Stimulated activated memory B cell treated with anti-CD40 and anti-IgM and Interleukin-4, amounts not matched to agents 10 μg/mL and 1 μg/mL and 100 μg/mL, for 72 hours (primary cell): ENCODE measurements at places on chromosomes 11 and 22.

DNA sequence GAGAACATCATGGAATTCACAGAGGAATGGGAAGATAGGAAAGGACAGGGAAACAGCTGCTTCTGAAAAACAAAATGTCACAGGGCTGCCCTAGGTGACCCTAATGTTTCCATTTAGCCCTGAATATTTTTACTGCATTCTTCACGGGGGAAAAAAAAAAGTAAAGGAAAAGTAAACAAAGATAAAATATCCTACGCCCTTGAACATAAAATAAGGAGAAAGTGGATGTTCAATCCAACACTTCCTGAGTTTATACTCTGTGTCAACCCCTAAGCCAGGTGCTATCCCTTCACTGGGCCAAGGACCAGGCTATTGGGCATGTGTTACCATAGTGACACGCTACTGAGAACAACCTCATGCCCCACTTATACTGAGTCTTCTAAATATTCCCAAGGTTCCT, 84.7 kb downstream of the FAM76B start:
- no peak for ATAC-seq

- ATAC-seq, result no peak
These were observed 38.5 kb upstream of the NAV2 start for GRCh38 chr11:19673924-19674729.

DNA sequence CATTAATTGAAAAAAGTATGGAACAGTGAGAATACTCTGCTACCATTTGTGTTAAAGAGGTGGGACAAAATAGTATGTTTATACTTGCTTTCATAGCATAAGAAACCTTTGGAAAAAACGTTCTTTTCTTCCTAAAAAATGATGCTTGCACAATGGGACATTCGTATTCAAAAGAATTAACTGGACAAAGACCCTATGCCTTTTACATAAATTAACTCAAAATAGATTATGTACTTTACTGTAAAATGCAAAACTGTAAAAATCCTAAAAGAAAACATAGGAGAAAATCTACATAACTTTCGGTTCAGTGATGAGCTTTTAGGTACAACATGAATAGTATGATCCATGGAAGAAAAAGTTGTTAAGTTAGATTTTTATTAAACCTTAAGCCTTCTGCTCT, 166.2 kb downstream of the NELL1 start:
- no peak for ATAC-seq

DNA sequence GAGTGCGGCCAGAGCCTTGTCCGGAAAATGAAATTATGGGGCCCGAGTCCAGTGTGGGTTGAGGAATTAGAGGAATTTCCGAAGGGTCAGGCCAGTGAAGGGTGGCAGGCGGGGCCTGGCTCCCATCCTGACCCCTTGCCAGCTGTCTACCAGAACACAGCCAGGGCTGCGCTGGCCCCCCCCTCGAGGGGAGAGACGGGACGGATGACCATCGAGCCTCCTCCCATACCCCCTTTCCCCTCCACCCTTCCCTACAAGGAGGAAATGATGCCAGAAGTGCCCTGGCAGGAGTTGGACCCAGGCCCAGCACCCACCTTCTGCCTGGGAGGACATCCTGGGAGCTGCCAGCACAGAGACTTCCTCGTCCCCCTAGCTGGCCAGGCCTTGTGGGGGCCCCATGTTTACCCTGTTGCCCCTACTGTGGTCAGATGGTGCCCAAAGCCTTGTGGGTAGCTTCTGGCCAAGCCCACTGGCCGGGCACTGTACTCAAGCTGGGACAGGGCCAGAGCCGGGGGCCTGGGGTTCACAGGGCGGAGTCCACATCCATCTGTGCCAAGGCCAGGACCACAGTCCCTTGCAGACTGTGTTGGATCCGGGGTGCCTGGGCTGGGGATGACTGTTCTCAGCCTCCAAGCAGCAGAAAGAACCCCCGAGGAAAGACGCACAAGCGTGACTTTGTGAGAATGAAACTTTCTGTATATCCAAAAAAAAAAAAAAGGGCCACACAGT, 20.8 kb downstream of the ARVCF start:
- ATAC-seq, result no peak

DNA sequence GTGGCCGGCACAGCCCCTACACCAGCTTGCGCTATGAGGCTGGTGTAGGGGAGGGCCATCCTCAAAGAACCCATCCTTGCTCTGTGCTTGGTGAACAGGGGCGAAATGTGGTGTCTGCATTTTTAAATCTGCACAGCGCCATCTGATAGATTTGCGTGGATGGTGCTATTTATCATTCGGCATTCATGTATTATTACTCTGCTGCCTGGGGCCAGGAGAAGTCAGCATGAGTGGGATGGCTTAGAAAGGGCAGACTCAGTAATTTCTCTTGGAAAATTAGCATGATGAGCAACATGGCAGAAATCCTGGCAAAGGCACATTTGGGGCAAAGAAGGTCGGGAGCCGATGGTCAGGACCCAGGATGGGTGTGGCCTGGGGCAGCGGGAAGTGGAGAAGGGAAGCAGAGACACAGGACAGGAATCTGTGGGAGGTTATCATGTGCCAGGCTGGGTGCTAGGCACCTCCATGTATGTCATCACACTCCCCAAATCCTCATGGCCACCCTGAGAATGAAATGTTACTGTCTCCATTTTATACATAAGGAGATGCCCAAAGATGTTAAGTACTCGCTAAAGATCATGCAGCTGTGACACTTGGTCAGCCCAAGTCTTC, 149.0 kb downstream of the CEP164 start:
- ATAC-seq, result no peak

GRCh38 chr11:129195682-129196081, 3.6 kb upstream of the ARHGAP32 start:
- no peak for ATAC-seq

GRCh38 chr22:50058061-50058905, at the start of gene TTLL8:
Gene TTLL8, minus strand, starts transcription at chr22:50058298.
- peak; percentile 52 for ATAC-seq

DNA sequence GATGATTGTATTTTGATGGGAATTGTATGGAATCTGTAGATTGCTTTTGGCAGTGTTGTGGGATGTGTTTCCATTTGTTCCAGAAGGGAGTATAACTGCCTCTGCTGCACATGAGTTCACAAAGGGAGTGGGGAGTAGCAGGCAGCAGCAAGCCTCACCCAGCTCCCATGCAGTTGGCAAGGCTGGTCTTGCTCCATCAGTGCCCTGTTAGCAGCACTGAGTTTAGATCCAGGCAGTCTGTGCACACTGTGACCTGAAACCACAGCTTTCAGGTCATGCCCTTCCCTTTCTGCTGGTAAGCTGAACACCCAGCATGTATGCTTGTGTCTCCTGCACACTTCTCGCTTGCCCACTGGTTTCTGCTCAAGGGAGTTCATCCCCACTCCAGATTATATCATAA, 3.7 kb upstream of the NUCB2 start:
- ATAC-seq, result no peak

DNA sequence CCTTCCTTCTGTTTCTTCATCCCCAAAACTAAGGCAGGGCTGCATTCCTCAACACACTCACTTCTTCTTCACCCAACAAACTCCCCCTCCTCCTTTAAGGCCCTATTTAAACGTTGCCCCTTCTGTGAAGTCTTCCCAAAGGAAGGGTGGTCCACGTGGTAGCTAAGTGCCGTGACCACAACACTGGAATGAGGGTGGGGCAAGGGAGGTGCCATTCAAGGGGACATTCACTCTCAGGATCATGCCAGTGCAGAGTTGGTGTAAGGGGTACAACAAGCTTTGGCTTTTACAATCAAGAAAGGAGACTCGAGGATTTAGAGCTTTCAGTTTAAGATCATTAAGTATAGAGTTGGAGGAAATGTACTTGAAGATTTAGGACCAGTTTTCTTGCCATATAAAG, 8.0 kb upstream of the MS4A10 start:
- ATAC-seq, result no peak

DNA sequence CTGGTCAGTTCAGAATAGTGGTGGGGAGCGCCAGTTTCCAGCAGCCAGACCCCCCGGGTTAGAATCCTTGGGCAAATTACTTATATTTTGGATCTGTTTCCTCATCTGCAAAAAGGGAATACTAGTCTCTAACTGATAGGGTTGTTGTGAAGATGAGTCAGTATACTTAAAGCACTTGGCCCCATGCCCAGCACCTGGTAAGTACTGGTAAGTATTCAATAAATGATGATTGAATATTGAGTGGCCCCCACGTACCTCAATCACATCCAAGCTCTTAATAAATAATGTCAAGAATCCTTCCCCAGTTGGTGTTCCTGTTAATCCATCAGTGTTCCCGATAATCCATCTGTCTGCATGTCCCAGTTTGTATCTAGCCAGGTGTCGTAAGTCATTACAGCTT, 12.1 kb downstream of the ACP2 start:
- no peak for ATAC-seq

GRCh38 chr11:61302550-61302949, 7.4 kb upstream of the VWCE start:
- ATAC-seq, result peak; percentile 61

- ATAC-seq, result no peak
These were observed 946.3 kb downstream of the JRKL start for GRCh38 chr11:97336064-97336463.

DNA sequence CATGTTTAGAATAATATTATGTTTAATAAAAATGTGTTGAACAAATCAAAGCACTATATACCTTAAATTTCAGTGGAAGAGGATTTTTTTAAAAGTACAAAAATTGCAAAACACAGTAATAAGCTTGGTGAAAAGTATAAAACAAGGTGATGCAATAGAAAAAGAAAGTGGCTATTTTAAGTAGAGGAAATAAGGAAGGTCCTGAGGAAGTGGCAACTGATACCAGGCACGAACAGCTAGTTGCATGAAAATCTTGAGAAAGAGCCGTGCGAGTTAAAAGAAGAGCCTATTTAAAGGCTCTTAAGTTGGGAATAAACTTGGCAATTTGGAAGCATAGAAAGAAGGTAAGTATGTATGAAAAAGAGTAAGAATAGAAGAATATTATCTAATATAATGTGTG, 1679.3 kb downstream of the LRRC4C start:
- ATAC-seq, result no peak

GRCh38 chr11:111367411-111368284, 11.4 kb downstream of the POU2AF1 start:
- peak; percentile 82 for ATAC-seq

- ATAC-seq, result peak; percentile 22
These were observed 725 bp downstream of the KDM2A start for GRCh38 chr11:67119585-67120391.

GRCh38 chr11:34208266-34209135, 103.1 kb downstream of the NAT10 start:
- ATAC-seq, result peak; percentile 56

DNA sequence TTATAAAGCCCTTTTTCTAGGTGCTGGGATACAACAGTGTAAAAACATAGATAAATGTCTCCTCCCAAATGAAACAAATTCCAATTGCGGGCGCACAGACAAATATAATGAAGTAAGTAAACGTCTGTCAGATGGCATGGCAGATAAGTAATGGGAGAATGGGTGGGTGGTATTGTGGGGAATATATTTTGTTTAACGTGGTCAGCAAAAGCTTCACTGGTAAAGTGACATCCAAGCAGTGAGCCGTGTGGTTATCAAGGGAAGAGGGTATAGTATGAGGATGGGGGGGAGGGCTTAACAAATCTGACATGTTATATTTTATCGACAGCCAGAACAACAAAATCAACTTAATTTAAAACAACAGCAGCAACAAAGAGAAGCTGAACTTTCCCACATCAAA, 1.2 kb downstream of the SVIP start:
- no peak for ATAC-seq

GRCh38 chr11:1829039-1829820, 5.6 kb upstream of the SYT8 start:
- no peak for ATAC-seq

- peak; percentile 86 for ATAC-seq
These were observed at the start of gene HDAC10 for GRCh38 chr22:50250555-50251476. Gene HDAC10, minus strand, starts transcription at chr22:50251265. Its CDS starts 233 bp downstream, at chr22:50251032.

DNA sequence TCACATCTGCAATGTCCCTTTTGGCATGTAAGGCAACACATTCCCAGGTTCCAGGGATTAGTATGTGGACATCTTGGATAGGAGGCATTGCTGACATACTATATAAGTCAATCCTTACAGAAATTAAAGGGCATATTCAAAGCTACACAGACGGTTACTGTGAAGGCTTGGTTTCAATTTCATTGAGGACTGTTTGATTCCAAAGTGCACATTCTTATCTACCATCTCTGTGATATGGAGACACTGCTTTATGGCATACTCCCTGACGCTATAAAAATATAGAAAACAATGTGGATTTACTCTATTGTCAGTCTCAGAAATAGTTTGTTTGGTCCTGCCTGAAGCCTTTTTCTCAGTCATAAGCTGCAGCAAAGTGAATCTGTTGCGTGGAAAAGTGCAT, 1486.7 kb downstream of the FAM181B start:
- no peak for ATAC-seq

- no peak for ATAC-seq
These were observed 10.2 kb upstream of the GRAMD1B start for GRCh38 chr11:123419731-123420452.

- no peak for ATAC-seq
These were observed 3.4 kb upstream of the OR8I2 start for GRCh38 chr11:56089697-56090096.

DNA sequence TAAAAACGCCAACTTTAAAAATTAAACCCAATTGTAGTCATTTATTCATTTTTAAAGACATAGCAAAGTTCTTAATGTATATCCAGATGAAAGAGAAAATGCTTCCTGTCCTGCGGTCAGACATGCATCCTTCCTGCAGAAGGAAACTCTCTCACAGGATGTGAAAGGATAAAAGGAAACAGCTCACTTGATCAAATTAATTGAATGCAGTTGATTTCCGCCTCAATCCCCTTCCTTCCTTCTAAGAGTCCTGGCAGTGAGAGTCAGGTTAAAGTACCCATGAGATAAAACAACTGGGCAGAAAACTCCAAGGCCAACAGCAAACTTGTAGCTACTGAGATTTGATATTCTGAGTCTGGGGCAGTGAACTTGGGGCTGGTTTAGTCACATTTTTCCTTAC, 38.5 kb downstream of the CWC15 start:
- no peak for ATAC-seq

DNA sequence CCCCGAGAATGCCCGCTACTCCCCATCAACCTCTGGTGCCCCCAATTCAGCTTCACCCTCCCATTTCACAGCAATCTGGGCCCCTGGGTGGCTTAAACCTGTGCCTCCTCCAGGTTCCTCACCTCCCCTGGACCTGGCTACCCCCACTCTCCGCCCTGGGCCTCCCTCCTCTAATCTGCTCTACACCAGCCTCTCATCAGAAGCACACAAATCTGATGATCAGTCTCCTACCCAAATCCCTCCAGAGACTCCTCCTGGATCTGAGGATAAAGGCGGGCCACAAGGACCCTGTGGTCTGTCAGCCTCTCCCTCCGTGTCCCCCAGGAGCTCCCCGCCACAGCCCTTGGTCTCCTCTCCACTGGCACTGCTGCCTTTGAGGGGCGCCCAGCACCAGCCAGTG, 23.2 kb upstream of the IGLL1 start:
- no peak for ATAC-seq

DNA sequence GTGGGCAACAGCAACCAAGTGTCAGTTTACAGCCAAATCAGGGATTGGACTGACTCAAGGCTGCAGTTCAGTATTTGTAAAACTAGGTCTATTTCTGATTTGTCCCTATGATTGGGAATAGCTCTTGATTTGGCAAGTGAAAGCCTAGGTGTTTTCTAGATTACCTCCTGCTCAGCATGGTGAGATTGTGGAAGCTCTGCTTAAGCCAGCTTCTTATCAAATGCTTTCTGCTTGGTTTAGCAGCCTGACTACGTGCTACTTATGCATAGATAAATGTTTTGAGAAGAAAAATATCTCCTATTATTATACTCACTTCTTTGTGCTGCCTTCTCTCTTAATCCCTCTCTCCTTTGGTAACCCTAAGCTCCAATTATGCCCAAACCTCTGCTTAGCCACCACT, 86.3 kb upstream of the AMOTL1 start:
- ATAC-seq, result no peak
